ENCODE measurements at places on chromosomes 12 and 14. TPM values are rescaled to one million over a fixed set of nuclear protein-coding genes. Genes with fewer than 3 reads are reported as not detected.

POTEM gene
- not detected for total RNA-seq

SERPINA10 gene
- not detected for total RNA-seq

CPM gene
- 55.9 TPM for total RNA-seq

ARMH4 gene
- total RNA-seq, result 0.14 TPM

SLC10A1 gene
- total RNA-seq, result not detected

SPPL3 gene
- total RNA-seq, result 26.7 TPM

PLEKHD1 gene
- total RNA-seq, result 0.05 TPM

SNAPC1 gene
- 10.5 TPM for total RNA-seq

CMKLR1 gene
- total RNA-seq, result not detected

IQSEC3 gene
- total RNA-seq, result 0.32 TPM

MOAP1 gene
- total RNA-seq, result 14.9 TPM

SOX5 gene
- total RNA-seq, result 1.1 TPM

ALX1 gene
- total RNA-seq, result not detected

MSRB3 gene
- not detected for total RNA-seq

TPH2 gene
- not detected for total RNA-seq

KERA gene
- total RNA-seq, result not detected

CCDC88C gene
- 113 TPM for total RNA-seq

RND1 gene
- 4.3 TPM for total RNA-seq

BDKRB1 gene
- not detected for total RNA-seq

OTX2 gene
- not detected for total RNA-seq

COX6A1 gene
- total RNA-seq, result 416 TPM

FGF6 gene
- total RNA-seq, result not detected

DHRS7 gene
- 32.9 TPM for total RNA-seq

RAPGEF3 gene
- total RNA-seq, result 1.1 TPM

KRT73 gene
- total RNA-seq, result 4.9 TPM

PTGER2 gene
- 1.2 TPM for total RNA-seq

THAP2 gene
- total RNA-seq, result 7.2 TPM

CD27 gene
- 77.9 TPM for total RNA-seq

MBIP gene
- 42.8 TPM for total RNA-seq

RPL10L gene
- total RNA-seq, result not detected
